T-helper 2 cell treated with Interferon-gamma antibody and Interleukin-4, amounts not matched to agents 100 ng/mL and 5 ng/mL, for 36 hours (primary cell): ENCODE measurements at places on chromosomes 2 and 18. TPM values are rescaled to one million over a fixed set of nuclear protein-coding genes. Genes with fewer than 3 reads are reported as not detected.

Gene ITPRIPL1
- 34.2 and 35.8 TPM in 2 replicates for total RNA-seq

Gene TEKT4
- 0.39 and 0.59 TPM in 2 replicates for total RNA-seq

Gene MERTK
- 0.09 and 0.27 TPM in 2 replicates for total RNA-seq

Gene CAVIN2
- not detected in 2 replicates for total RNA-seq

Gene SMYD1
- total RNA-seq, result not detected in 2 replicates

Gene RESP18
- total RNA-seq, result not detected in 2 replicates
